Islet precursor cell (in vitro differentiated cells): ENCODE measurements at places on chromosomes 11 and 22.

GRCh38 chr11:2088284-2088683, 50.9 kb downstream of the IGF2 start:
- no peak for DNase-seq

DNA sequence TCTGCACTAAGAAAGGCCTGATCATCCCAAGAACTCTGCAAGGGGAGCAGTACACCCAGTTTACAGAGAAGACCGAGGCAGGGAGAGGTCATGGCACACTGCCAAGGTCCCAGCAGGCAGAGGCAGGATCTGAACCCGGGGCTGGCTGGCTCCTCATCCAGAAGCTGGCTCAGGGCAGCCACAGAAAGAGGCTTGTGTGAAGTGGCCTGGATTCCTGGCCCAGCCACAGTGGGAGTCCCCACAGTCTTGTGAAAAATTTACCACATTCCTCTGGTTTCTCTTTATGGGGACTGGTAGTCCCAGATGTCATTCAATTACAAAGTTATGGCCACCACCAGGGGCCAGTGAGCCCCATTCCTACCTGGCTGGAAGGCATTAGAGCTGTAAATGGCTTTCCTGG, 440.5 kb downstream of the MIAT start:
- DNase-seq: peak; percentile 69

- DNase-seq: no peak
Observed at GRCh38 chr11:8025816-8026215, 38.7 kb downstream of the EIF3F start.

GRCh38 chr11:118114266-118114665, 27.5 kb upstream of the SMIM35 start:
- no peak for DNase-seq

DNA sequence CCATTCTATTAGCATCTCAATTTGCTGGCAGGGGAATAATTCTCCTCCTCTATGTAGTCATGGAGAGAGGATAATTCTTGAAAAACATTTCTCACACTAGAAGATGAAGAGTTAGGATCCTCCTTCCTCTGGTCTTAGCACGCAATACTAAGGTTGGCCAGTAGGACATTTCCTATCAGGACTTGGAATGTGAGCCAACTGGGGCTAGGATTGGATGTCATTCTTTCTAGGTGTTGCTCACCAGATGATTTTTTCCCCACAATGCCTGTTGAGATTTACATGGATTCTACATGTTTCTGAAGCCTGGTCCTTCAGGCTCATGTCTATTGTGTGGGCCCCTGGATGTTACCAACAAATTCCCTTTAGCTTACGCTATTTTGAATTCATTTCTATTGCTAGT, 28.0 kb downstream of the SLN start:
- DNase-seq: no peak

DNA sequence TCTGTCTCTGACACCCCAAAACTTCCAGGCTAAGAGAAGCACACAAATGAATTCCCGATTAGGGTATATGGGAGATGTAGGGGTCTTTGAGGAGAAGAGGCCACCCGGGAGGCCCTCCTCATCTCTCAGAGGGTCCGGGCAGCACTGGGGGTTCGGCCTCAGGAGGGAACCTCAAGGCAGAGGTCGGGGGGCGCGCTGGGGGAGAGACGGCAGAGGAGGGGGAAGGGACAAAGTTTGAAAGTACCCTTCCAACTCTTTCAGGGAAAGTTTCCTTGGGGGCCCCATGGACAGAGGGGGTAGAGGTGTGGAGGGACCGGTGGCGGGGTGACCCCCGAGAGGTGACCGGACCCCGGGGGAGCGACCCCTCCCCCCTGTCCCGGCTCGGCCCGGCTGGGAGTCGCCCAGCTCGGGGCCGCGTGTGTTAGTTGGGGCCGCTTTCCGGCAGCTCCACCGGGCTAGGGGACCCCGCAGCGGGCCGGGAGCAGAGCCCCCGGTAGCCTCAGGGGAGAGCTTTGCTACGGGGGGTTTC, 3.3 kb upstream of the GCAT start:
- no peak for DNase-seq

DNA sequence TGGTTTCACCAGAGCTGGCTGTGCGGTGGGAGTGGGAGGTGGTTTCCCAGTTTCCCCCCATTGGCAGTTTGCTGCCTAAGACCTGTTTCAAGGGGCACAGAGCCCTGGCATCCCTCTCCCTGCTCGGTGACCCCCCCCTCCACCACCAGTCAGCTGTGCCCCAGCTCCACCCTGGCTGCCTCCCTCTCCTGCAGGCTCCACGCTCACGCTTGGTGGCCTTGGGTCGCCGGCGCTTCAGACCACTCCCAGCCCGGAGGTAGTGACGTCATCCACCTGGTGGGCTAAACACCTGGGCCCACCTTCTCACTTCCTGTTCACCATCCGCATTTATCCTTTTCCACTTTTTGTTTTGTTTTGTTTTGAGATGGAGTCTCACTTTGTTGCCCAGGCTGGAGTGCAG, 7.8 kb downstream of the GAL start:
- peak; percentile 25 for DNase-seq

- DNase-seq: no peak
Observed at GRCh38 chr11:1530686-1531448, 41.2 kb downstream of the DUSP8 start.

- DNase-seq: no peak
Observed at GRCh38 chr11:30454111-30454510, 131.2 kb downstream of the ARL14EP start.

DNA sequence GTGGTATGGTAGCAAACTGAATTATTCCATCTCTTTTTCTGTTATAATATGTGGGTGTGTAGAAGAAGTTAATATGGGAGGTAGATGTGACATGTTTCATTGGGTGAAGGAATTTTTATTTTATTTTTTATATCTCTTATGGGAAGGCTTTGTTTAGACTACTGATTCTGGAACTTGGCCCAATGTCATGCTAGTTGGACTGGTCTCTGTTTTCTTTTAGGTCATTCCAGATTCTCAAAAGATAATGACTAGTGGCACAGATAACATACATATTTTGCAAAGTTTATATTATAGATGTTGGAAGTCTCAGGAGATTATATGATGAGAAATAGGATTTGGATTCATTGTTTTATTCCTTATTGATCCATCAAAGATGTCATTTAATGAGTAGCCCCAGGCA, 1.3 kb upstream of the OOSP3 start:
- no peak for DNase-seq
